ENCODE measurements at places on chromosomes 6 and 20. TPM values are rescaled to one million over a fixed set of nuclear protein-coding genes. Genes with fewer than 3 reads are reported as not detected.

Gene TCP11
- polyA plus RNA-seq, result not detected

Gene PLAGL1
- polyA plus RNA-seq, result 13.8 TPM

Gene MYL9
- polyA plus RNA-seq, result 189 TPM

Gene UBD
- 4.0 TPM for polyA plus RNA-seq

Gene RIPOR2
- polyA plus RNA-seq, result 2.1 TPM

Gene ECT2L
- polyA plus RNA-seq, result not detected

Gene NHSL1
- polyA plus RNA-seq, result 2.3 TPM
